ENCODE measurements at places on chromosomes 11 and 22. TPM values are rescaled to one million over a fixed set of nuclear protein-coding genes. Genes with fewer than 3 reads are reported as not detected.

GRCh38 chr11:67158221-67158620 is 39.2 kb downstream of the KDM2A start:
- no peak for DNase-seq

- no peak for DNase-seq
These were observed 2.5 kb upstream of the ZDHHC8 start for GRCh38 chr22:20128902-20129746.

DNA sequence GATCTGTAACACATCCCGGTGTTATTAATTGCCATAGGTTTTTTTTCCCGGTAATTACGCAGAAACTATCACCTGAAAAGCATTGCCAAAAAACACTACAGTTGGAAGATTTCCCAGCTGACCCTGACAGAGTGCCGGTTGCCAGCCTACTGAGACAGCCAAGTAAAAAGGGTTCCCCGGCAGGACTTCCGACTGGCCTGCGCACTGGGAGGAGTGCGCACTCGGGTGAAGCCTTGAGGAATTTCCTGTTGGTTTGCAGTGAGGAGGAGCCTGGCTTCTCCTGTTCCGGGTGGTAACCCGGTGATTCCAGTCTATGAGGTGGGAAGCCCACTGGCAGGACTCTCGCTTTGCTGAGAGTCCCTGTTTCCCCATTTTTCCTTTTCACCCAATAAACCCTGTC is 52.1 kb downstream of the CNTF start:
- no peak for DNase-seq

GRCh38 chr11:60891103-60891741 is 15.2 kb downstream of the PRPF19 start:
- DNase-seq, result no peak

DNA sequence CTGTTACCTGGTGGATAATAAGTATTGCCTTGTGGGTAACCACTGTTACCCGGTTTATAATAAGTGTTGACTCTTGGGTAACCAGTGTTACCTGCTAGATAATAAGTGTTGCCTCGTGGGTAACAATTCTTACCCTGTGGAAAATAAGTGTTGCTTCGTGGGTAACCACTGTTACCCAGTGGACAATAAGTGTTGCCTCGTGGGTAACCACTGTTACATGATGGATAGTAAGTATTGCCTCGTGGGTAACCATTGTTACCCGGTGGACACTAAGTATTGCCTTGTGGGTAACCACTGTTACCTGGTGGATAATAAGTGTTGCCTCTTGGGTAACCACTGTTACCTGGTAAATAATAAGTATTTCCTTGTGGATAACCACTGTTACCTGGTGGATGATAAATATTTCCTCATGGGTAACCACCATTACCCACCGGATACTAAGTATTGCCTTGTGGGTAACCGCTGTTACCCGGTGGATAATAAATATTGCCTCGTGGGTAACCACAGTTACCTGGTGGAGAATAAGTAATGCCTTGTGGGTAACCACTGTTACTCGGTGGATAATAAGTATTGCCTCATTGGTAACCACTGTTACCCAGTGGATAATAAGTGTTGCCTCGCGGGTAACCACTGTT is 8.7 kb upstream of the NXPE4 start:
- DNase-seq, result no peak

GRCh38 chr22:22387386-22387736 is 121.2 kb downstream of the ZNF280B start:
- DNase-seq, result no peak

- no peak for DNase-seq
These were observed 99.9 kb upstream of the TBCEL start for GRCh38 chr11:120923866-120924508.

GRCh38 chr11:131044851-131045250 is 128.6 kb upstream of the SNX19 start:
- no peak for DNase-seq

DNA sequence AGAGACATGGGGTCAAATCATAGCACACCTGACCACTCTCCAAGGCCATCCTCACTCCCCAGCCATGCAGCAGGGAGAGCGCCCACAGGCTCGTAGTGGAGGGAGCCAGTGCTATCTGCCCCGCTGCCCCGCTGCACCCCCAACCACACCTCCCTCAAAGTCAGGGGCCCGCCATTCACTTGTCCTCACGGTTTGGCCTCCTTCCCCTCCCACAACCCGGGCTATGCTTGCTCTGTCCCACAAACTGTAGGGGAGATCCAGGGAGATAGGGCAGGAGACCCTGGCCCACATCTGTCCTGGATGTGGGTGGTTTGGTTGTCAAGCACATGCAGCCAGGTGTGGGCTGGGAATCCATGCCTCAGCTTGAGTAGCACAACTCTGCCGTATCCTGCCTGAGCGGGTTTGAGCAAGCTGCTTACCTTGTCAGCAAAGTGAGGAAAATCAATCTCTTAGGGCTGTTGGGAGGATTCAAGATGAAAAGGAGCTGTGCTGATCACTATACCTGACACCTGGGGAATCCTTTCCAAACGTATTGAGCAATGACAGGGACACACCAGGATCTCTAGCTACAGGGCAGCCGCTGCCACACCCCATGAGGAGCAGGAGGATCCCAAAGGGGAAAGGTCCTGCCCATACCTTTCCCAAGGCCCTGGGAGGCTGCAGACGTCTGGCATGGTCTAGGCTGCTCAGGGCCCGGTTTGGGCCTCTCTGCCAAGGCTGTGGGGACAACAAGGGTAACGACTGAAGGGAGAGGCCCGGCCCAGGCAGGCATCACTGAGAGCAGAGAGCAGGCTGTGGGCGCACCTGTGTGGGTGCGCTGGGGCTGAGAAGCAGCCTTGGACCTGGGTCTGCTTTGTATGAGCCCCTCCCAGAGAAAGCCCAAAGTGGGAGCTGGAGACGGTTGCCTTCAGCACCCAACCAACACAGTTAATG is 23.3 kb downstream of the KCNJ5 start:
- DNase-seq, result peak; percentile 10

- DNase-seq, result no peak
These were observed 215.1 kb upstream of the BLID start for GRCh38 chr11:122331079-122331478.

DNA sequence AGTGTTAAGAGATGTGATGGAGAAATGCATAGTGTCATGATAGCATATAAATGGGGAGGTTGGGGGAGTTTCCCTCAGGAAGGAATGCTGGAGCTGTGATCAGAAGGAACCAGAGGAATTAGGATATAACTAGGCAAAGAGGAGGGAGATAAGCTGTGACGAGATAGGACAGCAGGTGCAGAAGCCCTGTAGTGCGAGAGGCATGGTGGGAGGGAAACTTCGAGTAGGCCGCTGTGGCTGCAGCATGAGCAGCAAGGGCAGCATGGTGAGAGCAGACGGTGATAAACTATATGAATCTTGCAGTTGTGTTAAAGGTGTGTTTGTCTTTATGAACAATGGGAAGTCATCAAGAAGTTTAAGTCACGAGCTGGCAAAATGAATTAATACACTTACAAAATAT is 109.9 kb downstream of the EMSY start:
- DNase-seq, result no peak

DNA sequence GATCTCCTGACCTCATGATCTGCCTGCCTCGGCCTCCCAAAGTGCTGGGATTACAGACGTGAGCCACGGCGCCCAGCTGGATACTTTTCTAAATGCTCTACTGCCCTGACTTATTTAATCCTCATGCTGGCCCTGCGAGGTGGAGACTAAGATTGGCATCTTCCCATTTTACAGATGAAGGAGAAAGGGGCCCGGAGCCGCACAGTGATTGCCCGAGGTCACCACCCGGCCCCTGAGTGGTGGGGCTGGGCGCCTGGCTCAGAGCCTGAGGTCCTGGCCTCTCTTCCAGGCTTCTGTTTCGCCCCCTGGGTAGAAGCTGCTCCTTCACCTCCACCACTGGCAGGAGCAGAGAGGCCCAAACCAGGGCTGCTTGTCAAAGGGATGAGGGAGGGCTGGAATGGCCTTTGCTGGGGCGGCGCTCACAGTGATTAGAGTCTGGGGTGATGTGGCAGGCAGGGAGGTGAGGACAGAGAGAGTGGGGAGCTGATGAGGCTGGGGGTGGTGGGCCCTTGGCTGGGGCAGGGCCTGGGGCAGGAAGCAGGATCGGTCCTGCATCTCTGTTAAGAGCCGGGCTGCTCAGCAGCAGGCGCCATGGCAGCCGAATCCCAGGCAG is 15.4 kb upstream of the MPPED1 start:
- DNase-seq, result no peak

- DNase-seq, result peak; percentile 18
These were observed 760 bp upstream of the CELSR1 start for GRCh38 chr22:46537946-46538813.

- DNase-seq, result peak; percentile 1
These were observed 78.5 kb downstream of the MORC2 start for GRCh38 chr22:30889996-30890480.

- DNase-seq, result no peak
These were observed 2.6 kb downstream of the KRTAP5-5 start for GRCh38 chr11:1632053-1632714.

- DNase-seq, result no peak
These were observed 35.5 kb upstream of the SLC25A1 start for GRCh38 chr22:19214078-19214473.

Gene ELFN2
- not detected for total RNA-seq

Gene GP1BB
- not detected for total RNA-seq

Gene WDR74
- 24.3 TPM for total RNA-seq

Gene ART1
- 0.58 TPM for total RNA-seq

Gene POU2AF1
- 0.05 TPM for total RNA-seq

Gene MYBPC3
- 2,538 TPM for total RNA-seq

Gene RFPL2
- 0.08 TPM for total RNA-seq

Gene SBF2
- 17.8 TPM for total RNA-seq
